ENCODE measurements at places on chromosomes 12 and 14.

- no peak for DNase-seq
These were observed 500 bp downstream of the GPR137C start for GRCh38 chr14:52553002-52553670.

GRCh38 chr12:80162177-80162576, 62.8 kb downstream of the OTOGL start:
- DNase-seq = no peak

DNA sequence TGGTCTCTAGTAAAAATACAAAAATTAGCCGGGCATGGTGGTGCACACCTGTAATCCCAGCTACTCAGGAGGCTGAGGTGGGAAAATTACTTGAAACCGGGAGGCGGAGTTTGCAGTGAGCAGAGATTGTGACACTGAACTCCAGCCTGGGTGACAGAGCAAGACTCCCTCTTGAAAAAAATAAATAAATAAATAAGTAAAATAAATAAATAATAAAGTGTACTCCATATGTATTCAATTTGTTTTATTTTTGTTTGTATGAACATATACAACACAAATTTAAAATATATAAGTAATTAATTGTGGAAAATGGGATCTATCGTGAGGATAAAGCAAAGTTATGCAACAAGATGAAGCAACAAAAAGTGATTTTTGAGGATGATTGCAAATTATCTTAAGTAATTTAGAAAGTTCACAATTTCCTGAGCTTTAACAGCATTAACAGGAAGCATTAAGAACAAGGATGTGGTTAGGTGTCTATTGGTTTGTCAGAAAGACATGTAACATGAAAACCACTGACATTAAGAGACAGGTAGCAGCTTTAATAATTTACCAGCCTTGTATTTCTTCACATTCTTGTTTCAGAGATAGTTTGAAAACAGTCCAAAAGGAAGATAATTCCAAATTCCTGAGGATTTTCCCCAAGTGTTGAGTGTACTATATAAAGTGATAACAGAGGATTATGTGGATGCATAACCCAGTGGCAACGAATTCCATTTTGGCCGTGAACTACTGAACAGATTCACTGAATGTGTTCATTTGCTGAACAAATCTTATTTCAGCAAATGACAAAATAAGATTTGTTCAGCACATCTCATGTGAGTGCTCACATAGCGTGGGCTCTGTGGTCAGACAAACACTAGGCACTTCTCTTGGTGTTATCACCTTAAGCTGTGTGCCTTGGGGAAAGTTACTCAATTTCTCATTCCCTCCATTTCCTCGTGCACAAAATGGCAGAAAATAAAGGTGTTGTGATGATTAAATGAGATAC, 68.6 kb upstream of the RESF1 start:
- no peak for DNase-seq

DNA sequence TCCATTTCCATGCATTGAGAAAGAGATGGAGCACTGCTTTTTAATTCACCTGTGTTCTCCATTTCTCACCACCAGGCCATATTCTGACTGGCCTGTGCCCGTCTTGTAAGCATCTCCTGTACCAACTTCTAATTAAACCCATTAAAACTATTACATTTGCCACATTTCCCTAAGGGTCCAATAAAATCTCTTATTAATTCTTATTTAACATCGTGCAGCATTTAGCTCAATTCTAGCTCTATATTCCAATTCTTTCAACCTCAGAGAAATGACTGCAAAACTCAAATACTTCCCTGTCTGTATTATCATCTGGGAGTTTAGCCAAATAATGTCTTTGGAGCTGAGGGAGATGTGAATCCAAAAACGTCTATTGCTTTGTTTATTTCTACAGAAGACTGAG, 495.4 kb upstream of the TMEM132C start:
- no peak for DNase-seq

- DNase-seq = no peak
These were observed 73.4 kb downstream of the SPTB start for GRCh38 chr14:64806202-64806861.

GRCh38 chr14:25887251-25887878, 710.5 kb downstream of the NOVA1 start:
- DNase-seq = no peak

DNA sequence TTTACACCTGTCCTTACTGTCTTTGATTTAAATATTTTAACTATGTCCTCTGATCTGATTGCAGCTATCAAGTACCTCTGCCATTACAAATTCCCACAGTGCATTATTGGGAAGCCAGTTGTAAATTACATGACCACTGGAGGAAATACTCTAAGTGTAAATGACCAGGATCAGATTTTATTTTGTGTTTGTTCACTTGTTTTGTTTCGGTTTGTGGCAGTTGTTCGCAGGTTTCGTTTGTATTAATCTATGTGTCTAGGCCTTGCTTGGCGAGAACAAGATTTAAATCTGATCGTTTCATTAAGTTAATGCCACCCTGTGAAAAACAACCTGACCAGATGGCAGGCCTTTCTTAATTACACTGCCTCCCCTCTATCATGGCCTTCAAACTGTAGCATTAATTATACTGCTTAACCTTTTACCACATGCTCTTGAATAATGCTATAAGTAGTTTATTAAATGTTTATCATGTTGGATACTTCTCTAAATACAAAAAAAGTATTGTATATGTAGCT, 990.1 kb downstream of the TMTC2 start:
- DNase-seq = no peak

DNA sequence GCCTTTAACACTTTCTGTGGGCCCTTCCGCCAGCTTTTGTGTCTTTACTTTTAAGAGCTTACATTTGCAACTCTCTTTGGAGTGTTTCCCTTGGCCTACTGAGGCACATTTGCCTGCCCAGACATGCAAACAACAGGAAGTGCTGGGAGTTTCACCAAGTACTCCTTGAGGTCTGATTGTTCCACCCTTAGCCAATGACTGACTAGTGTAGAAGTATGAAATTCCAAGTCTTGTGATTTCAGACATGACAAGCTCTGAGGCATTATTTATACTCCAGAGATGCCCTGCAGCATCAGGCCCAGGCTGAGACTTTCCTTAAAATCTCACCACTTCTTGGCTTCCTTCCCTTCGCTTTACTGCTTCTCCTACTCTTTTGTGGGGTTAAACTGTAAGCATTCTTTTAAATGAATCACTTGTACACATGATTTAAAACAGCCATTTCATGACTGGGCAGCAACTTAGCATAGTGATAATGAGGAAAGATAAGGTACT, 174.1 kb downstream of the SLC6A15 start:
- no peak for DNase-seq

DNA sequence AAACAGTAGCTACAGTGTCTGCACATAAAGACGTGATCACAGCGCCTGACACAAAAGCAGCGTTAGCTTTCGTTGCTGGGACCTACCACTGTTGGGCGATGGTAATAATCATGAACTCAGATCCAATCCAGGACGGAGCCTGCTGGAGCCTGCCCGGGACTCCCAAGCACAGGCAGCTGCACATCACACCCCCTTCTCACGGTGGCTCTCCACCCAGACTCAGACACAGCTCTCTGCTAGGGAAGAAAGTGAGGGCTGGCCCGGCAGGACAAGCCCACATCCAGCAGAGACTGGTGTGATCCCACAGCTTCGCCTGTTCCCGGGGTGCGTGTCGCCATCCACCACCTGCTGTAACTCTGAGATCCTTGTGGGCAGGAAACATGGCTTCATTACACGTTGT, 49.9 kb upstream of the FOXN3 start:
- no peak for DNase-seq

DNA sequence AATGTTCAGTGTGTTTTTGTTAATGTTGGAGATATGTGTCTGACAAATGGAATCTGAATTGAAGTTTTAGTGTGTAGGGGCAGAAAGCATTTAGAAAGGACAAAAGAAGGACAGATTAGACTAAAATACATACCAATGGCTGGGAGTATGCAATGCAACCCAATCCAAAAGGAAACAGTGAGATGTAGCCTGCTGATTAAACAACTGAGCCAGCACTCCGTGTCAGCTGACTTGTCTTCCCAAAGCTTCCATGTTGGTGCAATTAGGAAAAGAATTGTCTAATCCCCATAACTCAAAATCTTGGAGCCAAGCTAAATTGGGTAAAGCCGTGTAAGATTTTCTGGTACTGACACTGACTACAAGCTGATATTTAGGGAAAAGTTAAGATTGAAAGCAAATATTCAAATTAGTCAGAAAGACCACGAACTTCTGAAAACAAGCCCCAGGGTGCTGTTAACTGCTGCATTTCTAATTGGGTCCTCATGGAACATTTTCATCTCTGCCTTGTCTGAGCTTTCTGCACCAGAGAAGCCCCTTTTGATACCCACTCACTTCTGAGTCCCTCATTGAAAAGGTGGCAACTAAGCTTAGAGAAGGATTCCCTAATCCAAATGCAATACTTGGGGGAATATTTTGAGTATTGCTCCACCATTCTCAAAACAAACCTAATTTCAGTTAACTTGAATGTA, 109.1 kb downstream of the DAD1 start:
- no peak for DNase-seq

- peak; percentile 97 for DNase-seq
These were observed at the start of gene ARG2 for GRCh38 chr14:67619446-67620216. TSS of gene ARG2 (plus strand) at chr14:67619920. CDS start at chr14:67619978, 58 bp downstream.

DNA sequence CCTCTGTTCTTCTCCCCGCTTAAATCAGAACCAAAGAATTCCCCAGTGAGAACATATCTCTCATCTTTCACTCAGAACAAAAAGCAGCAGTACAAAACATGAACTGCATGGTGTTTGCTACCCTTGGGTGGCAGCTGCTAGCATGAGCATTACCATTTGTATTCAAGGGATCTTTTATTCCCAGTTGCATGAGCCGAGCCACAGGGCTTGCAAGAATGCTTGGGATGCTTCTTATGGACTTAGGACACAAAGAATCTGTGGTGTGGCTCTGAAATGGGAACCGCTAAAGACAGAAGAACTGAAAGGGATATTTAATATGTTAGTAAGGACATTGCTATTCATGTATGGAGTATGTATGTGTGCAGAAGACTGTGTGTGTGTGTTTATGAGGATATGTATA, 190.6 kb downstream of the TMX1 start:
- DNase-seq = no peak

- DNase-seq = no peak
These were observed 52.7 kb downstream of the SMOC1 start for GRCh38 chr14:69931960-69932359.

GRCh38 chr14:101583715-101584054, 22.4 kb downstream of the DIO3 start:
- no peak for DNase-seq

DNA sequence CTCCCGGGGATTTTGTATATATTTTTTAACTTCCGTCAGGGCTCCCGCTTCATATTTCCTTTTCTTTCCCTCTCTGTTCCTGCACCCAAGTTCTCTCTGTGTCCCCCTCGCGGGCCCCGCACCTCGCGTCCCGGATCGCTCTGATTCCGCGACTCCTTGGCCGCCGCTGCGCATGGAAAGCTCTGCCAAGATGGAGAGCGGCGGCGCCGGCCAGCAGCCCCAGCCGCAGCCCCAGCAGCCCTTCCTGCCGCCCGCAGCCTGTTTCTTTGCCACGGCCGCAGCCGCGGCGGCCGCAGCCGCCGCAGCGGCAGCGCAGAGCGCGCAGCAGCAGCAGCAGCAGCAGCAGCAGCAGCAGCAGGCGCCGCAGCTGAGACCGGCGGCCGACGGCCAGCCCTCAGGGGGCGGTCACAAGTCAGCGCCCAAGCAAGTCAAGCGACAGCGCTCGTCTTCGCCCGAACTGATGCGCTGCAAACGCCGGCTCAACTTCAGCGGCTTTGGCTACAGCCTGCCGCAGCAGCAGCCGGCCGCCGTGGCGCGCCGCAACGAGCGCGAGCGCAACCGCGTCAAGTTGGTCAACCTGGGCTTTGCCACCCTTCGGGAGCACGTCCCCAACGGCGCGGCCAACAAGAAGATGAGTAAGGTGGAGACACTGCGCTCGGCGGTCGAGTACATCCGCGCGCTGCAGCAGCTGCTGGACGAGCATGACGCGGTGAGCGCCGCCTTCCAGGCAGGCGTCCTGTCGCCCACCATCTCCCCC, 777 bp downstream of the ASCL1 start:
- DNase-seq = no peak

- no peak for DNase-seq
These were observed 43.4 kb upstream of the PIK3C2G start for GRCh38 chr12:18217966-18218365.

DNA sequence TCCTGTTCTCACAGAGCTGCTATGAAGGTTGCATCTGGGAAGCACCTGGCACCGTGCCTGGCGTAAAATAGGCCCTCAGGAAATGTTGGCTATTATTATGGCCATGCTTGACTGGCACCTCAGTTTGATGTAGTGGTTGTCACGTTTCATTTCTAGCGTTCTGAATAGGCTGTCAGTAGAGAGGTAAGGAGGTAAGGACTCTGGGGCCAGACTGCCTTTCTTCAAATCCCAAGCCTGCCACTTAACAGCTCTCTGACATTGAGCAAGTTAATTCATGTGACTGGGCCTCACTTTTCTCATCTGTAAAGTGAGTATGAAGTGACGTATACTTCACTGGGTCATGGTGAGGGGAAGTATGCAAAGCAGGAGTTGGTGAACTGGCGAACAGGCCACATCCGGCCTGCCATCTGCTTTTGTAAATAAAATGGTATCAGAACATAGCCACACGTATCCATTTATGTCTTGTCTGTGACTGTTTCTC, 196.2 kb downstream of the CACNA1C start:
- no peak for DNase-seq

DNA sequence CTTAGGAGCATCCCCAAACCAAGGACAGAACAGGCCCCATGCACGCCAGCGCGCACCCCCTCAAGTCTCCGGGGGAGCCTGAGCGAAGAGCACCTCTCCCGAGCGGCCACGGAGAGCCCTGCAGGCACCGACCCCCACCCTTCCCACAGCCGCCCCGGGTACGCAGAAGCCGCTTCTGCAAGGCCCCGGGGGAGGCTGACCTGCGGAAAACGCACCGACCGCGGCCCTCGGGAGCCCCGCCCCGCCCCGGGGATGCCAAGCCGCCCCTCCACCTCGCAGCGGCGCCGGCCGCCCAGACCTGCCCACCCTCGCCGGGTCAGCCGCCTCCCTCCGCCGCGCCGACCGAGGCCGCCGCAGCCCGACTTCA, 385 bp downstream of the CAPRIN2 start:
- DNase-seq = no peak

DNA sequence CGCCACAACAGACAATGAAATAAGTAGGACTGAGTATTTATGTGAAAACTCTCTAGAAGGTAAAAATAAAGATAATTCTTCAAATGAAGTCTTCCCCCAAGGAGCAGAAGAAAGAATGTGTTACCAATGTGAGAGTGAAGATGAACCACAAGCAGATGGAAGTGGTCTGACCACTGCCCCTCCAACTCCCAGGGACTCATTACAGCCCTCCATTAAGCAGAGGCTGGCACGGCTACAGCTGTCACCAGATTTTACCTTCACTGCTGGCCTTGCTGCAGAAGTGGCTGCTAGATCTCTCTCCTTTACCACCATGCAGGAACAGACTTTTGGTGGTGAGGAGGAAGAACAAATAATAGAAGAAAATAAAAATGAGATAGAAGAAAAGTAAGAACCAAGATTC, 82.7 kb downstream of the VEZT start:
- no peak for DNase-seq

DNA sequence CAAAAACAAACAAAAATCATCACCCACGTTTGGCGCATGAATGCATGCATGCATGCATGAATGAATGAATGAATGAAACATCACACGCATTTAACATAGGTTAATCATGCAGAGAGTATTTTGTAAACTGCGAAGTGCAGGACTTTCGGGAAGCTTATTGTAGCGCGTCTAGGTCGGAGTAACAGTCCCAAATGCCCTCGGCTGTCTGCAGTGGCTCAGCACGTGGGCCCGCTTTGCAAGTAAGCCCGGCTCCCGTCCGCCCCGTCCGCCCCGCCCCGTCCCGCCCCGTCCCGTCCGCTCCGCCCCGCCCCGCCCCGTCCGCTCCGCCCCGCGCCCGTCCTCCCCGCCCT, 263 bp upstream of the IFT81 start:
- DNase-seq = no peak

All from stimulated activated CD4-positive, alpha-beta T cell treated with anti-CD3 and anti-CD28 coated beads, Interleukin-1b, Interleukin-23, amount 100 ng/mL, for 4 hours (primary cell).